Articular chondrocyte of knee joint (primary cell): ENCODE measurements at places on chromosomes 16 and 17. TPM values are rescaled to one million over a fixed set of nuclear protein-coding genes. Genes with fewer than 3 reads are reported as not detected.

Gene KRT36
- not detected in 2 replicates for total RNA-seq

Gene LRRC46
- total RNA-seq, result 0.11 and 0.13 TPM in 2 replicates

Gene TMEM235
- total RNA-seq, result not detected in 2 replicates

Gene MC1R
- total RNA-seq, result 5.4 and 8.2 TPM in 2 replicates

Gene FKBP10
- total RNA-seq, result 340 and 384 TPM in 2 replicates

Gene SULT1A2
- total RNA-seq, result 0.13 and 0.65 TPM in 2 replicates

Gene PLD6
- total RNA-seq, result 2.1 and 2.4 TPM in 2 replicates

Gene RDM1
- 0.32 TPM in 1 of 2 replicates, not detected in the other for total RNA-seq

Gene CDH11
- 278 and 468 TPM in 2 replicates for total RNA-seq

Gene SMPD3
- 0.26 and 0.32 TPM in 2 replicates for total RNA-seq

Gene CDK10
- total RNA-seq, result 30.5 and 30.8 TPM in 2 replicates

Gene AMZ2
- 103 and 139 TPM in 2 replicates for total RNA-seq
